ENCODE measurements at places on chromosomes 11 and 22.

DNA sequence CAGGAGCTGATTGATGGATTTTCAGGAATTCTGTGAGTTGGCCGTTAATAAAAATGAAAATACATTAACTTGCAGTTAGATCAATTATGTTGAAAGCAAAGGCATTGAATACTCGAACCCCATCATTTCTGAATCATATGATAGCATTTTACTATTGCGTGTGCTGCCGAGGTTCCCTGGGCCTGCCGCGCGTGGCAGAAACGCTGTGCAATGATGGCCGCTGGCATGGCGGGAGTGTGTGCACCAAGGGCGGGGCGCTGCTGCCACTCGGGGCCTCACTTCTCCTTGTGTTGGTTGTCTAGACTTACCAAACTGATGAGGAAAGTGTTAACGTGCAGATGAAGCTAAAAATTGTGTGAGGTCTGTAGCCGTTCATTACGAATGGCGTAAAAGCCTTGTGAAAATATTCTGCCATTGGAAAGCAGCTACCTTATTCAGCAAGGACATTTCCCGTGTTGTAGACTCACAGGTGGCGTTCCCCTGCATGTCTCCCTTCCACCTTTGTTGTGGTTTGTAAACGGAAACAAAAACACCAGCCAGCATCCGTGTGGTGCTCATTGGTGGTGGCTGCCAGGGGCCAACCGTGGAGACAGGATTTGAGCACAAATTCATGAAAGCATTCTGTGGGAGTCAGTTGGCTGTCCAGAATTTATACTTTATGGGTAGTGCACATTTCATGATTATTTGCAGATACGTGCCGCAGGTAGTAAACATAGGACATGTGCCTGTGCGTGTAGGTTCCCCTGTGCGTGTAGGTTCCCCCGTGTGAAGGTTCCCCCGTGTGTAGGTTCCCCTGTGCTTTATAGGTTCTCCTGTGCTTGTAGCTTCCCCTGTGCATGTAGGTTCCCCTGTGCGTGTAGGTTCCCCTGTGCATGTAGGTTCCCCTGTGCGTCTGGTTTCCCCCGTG is 5.9 kb upstream of the GRAMD4 start:
- no peak for DNase-seq

- DNase-seq = no peak
Observed at GRCh38 chr11:112509300-112509699, 248.6 kb upstream of the PLET1 start.

DNA sequence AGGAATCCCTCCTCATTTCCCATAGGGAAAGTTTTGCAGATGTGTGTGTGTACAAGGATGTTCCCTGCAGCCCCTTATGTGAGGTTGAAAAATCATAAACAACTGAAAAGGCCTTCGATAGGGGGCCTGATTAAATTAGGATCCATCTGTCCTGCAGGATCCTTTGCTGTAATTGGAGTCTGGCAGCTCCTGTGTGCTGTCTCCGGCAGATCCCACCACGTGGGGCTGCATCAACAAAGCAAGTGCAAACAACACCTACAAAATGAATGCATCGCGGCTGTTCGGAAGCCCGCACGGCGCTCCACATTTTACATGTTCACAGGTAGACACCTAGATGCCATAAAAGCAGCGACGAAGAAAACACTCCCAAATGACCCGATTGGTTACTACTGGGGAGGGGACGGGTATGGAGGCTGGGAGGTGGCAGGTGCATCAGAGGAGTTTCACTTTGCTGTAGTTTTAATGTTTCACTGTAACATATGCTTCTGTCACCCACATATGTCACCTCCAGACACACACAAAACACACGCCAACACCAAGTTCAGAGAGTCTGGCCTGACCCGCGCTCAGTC is 52.2 kb downstream of the NFAM1 start:
- DNase-seq = no peak

DNA sequence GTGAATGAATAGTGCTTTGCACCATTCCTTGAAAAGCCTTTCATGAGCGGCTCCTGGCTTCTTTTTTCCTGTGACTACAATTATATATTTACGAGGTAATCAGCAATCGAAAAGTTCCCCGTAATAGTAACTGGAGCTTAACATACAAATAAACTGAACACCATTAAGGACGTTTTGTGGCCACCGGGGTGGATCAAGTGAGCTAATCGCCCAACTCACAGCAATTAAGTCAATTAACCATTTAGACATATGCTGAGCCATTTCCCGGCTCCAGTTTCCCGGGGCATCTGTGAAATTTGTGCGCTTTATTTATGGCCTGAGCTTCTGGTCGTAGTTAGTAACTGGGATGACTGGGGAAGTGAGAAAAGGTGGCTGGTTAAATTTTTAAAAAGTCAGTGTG is 465.2 kb downstream of the MIAT start:
- no peak for DNase-seq

DNA sequence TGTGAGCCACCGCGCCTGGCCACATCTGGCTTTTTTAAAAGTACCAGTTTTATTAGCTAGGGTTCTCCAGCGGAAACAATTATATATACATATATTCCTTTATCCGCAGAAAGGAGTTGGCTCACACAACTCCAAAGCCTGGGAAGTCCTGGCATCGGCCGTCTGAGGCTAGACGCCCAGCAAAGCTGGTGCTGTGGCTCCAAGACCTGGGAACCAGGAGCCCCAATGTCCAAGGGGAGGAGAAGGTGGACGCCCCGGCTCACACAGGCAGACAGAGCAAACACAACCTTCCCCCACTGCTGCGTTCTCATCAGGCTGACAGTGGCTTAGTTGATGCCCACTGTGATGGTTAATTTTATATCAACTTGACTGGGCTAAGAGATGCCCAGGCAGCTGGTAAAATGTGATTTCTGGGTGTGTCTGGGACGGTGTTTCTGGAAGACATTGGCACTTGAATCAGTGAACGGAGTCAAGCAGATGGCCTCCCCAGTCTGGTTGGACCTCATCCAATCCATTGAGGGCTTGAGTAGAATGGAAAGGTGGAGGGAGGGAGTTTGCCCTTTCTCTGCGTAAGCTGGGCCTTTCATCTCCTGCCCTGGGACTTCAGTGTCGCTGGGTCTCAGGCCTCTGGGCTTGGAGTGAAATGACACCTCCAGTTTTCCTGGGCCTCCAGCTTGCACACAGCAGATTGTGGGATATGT is 904.4 kb downstream of the BRD1 start:
- no peak for DNase-seq

- no peak for DNase-seq
Observed at GRCh38 chr11:89608234-89608966, 101.7 kb upstream of the TRIM77 start.

DNA sequence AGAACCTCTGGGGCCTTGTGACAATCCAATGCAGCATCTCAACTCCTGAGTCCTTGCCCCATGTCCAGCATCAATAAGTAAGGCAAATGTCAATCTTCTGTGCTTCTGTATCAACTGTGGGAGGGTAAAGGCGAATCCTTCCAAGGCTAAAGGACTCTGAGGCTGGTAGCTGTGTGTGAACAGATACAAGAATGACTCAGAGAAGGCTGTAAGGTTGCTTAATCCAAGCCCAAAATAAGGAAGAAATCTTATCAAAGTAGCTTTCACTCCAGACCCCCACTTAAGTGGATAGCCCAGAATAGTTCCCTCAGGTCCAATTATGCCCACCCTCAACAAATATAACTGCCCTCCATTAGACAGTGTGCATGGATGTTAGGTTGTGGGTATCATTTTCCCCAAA is 28.1 kb upstream of the SCGB1A1 start:
- no peak for DNase-seq

DNA sequence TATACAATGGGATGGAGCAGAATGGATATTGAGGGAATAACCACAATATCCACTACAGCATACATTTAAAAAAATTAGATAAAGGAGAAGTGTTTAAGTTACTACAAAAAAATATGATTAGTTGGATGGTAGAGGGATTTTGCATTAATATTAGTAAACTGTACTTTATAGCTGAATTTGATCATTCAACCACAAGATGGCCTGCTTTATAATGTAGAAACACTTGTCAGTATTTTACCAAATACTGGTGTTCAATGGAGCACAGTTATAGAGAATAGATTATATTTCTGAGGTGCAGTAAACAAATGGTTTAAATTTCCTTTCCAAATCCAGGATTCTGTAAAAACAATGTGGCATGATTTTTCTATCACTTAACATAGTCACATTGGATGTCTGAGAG is 818.8 kb upstream of the CHORDC1 start:
- DNase-seq = no peak

- peak; percentile 57 for DNase-seq
Observed at GRCh38 chr11:75429902-75430713, 2.9 kb downstream of the KLHL35 start.

DNA sequence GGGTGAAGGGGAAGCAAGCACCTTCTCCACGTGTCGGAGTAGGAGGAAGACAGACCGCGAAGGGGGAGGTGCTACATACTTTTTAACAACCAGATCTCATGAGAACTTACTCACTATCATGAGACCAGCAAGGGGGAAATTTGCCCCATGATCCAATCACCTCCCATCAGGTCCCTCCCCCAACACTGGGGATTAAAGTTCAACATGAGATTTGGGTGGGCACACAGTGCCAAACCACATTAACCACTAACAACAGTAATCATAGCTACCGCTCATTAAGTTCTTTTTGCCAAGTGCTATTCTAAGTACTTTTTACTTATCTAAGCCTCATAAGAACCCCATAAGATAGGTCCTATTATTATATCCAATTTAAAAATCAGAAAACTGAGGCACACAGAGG is 450.5 kb upstream of the DDI1 start:
- no peak for DNase-seq

DNA sequence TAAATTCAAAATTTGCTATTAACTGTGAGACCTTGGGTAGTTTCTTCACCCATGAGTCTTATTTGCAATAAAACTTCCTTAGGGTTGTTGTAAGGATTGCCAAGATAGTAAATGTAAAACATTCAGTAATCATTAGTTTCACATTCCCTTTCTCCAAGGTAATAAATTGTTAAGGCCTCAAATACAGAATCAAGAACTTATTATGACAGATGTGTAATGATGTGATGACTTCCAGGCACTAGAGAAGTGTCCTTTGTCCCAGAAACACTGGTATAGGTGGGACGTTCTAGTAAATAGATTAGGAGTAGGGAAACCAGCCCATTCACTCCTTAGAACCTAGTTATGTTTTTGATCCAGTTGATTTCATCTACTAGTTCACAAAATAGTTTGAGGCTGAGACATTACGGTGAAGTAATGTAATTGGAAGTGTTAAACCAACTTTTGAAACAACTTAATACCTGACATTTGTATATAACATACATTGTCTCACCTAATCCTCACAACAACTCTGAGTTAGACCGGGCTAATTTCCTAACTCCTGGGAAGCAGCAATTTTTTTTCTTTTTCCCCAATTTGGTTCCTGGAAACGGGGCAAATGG is 25.5 kb downstream of the CTNND1 start:
- no peak for DNase-seq

- DNase-seq = peak; percentile 73
Observed at GRCh38 chr11:67345920-67346819, 7.2 kb downstream of the POLD4 start.

GRCh38 chr11:108112057-108112456 is 9.3 kb upstream of the ACAT1 start:
- DNase-seq = no peak

GRCh38 chr11:131754671-131755070 is 384.3 kb downstream of the NTM start:
- peak; percentile 51 for DNase-seq

- DNase-seq = peak; percentile 12
Observed at GRCh38 chr11:77819921-77820564, 479 bp downstream of the RSF1 start.

DNA sequence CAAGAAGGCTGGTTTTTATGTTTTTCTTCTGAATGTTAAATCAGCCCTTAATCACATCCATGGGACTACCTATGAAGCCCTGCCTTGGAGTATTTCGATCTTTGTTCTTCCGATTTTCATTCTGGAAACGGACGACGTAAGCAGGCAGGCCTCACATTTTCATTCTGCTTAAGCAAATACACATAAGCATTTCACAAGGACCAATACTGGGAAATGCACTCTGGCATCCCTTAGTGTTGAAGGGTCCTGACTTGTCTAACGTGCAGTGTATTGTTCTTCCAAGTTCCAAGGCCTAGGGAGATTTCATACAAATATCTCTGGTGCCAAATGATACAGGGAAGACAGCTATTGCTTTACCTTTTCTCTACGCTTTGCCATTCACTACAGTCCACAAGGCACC is 143.8 kb downstream of the LARGE1 start:
- no peak for DNase-seq

GRCh38 chr11:44779736-44780520 is 53.2 kb downstream of the TSPAN18 start:
- DNase-seq = no peak

GRCh38 chr11:2931771-2932738 is 2.8 kb upstream of the PHLDA2 start:
- DNase-seq = no peak

DNA sequence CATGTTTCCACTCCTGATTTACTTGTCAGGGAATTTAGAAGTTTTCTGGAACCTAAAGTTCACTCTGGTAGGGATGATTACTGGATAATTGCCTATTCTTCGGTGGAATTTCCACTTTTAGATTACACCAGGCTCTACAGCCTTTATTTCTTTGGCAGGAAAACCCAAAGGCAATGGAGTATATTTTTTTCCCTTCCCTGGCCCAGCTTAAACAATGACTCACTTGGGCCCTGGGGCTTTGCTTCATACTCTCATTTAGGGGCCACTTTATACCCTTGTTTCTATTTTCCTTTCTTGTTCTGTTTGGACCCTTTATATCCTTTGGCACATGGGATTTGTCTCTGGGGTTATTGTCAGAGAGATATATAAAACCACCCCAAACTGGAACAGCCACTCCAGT is 114.7 kb downstream of the CSTPP1 start:
- DNase-seq = peak; percentile 60

- peak; percentile 61 for DNase-seq
Observed at GRCh38 chr11:1693327-1694063, 3.5 kb upstream of the KRTAP5-6 start.

- no peak for DNase-seq
Observed at GRCh38 chr11:122354025-122354697, 238.1 kb upstream of the BLID start.

- no peak for DNase-seq
Observed at GRCh38 chr11:2134022-2135010, 4.9 kb downstream of the IGF2 start.

DNA sequence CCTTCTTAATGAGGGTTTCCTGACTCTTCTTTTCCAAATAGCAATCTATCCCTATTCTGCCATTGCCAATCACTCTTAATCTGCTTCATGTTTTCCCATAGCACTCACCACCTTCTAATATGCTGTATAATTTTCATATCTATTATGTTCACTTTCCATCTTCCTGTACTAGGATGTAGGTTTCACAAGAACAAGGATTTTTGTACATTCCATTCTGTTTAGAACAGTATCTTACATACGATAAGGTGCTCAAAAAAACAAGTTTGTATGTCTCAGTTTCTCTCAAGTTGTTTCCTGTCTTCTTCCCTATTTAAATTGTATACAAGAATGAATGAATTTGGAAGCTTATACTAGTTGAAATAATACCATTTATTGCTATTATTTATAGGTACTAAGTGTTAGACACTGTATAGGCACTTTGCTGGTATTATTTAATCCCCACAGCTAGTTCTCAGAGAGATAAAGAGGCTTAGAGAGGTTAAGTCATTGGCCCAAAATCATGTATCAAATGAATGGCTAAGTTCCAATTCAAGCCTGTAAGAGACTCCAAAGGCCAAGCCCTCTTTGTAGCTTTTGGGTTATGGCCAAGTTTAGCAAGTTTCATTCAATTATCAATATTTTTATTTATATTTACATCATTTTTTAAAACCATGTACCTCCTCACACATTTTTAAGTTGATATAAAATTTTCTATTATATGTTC is 134.7 kb downstream of the PAX6 start:
- no peak for DNase-seq

GRCh38 chr11:11735586-11735985 is 106.2 kb upstream of the USP47 start:
- no peak for DNase-seq

- no peak for DNase-seq
Observed at GRCh38 chr11:27280140-27280539, 82.9 kb downstream of the CCDC34 start.
